ENCODE measurements at places on chromosomes 1 and 21. TPM values are rescaled to one million over a fixed set of nuclear protein-coding genes. Genes with fewer than 3 reads are reported as not detected.

DNA sequence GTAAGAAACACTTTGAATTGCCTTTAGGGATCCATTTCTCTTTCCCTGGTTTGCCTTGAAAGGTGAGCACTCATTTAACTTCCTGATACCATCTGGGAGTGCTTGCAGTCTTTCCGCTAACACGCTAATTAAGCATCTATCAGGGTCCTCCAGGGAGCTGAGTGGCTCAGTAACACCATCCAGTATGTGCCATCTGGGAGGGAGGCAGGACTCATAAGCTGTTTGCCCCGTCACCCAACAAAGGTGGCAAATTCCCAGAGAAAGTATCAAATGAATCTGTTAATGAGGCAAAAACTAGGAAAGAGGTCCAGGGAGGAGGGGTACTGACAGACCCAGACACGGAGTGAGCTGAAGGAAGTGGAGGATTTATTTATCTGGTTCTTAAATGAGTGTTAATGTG is 430.9 kb downstream of the HLX start:
- DNase-seq: no peak

GRCh38 chr1:31694964-31695313 is 8.9 kb downstream of the COL16A1 start:
- peak; percentile 88 for DNase-seq

- no peak for DNase-seq
These were observed 391.0 kb downstream of the USH2A start for GRCh38 chr1:216032284-216032683.

DNA sequence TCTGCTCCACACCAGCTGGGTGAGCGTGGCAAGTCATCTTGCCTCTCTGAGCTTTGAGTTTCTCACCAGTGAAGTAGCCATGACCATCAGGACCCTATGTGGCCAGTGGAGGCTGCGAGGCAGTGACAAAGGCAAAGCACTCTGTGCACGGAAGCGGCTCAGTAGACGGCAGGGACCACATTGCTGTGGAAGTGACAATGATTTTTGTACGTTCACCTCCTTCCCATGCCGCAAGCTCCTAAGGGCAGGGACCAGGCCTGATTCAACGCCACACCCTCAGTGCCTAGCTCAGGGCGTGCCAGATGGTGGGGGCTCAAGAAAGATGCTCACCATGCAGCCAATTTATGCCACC is 210.5 kb downstream of the MATN1 start:
- DNase-seq: no peak

Gene NBPF26
- total RNA-seq: 30.0 TPM

DNA sequence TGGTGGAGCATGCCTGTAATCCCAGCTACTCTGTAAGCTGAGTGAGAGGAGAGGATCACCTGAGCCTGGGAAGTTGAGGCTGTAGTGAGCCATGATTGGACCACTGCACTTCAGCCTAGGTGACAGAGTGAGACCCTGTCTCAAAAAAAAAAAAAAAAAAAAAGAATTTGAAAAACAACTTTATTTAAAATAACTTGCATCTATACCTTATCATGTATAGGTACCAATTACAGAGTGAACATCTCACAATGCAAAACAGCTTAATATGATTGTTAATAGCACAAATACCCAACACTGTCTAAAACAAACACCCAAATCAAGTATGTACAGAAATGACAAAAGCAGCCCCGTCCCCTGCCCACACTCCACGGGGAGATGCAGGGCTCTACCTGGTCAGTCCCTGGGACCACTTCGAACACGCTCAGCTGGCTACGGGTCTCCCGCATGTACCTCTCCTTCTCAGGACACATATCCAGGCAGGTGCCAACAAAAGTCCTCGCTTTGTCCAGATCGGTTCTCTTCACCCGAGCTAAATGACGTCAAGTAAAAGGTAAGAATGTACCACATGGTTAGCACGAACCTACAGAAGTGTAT is 10.5 kb downstream of the MCM3AP start:
- no peak for DNase-seq

Gene BTG2
- total RNA-seq: 39.1 TPM

Gene CAPN8
- 0.17 TPM for total RNA-seq

Gene IQGAP3
- total RNA-seq: 4.9 TPM

DNA sequence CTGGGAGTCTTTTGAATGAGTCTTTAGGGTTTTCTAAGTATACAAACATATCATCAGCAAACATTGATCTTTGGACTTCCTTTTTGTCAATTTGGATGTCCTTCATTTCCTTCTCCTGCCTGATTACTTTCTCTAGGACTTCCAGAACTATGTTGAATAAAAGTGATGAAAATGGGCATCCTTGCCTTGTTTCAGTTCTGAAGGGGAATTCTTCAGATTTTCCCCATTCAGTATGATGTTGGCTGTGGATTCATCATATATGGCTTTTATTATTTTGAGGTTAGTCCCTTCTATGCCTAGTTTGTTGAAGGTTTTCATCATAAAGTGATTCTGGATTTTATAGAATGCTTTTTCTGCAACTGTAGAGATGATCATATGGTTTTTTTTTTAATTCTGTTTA is 42.0 kb downstream of the KMO start:
- no peak for DNase-seq

- no peak for DNase-seq
These were observed 106.7 kb upstream of the NRIP1 start for GRCh38 chr21:15171546-15171945.

Gene KCNJ9
- 5.1 TPM for total RNA-seq

GRCh38 chr1:75811211-75811981 is 14.7 kb downstream of the MSH4 start:
- no peak for DNase-seq

GRCh38 chr1:207935166-207935583 is 24.2 kb upstream of the CD34 start:
- no peak for DNase-seq

- no peak for DNase-seq
These were observed 88.3 kb upstream of the GPR52 start for GRCh38 chr1:174359454-174359805.

Gene AMY1A
- total RNA-seq: not detected

Gene NBPF19
- 21.9 TPM for total RNA-seq

GRCh38 chr1:239386453-239387303 is at the start of gene CHRM3:
Gene CHRM3 (plus strand): TSS chr1:239386568. CDS start chr1:239907452, 520,884 bp downstream.
- DNase-seq: no peak

- DNase-seq: no peak
These were observed 151.8 kb upstream of the B3GALT2 start for GRCh38 chr1:193338194-193338593.

Gene MTARC1
- 19.4 TPM for total RNA-seq

Gene TMEM269
- total RNA-seq: 0.11 TPM

GRCh38 chr1:62283986-62284385 is 35.2 kb downstream of the KANK4 start:
- DNase-seq: no peak

GRCh38 chr21:45484318-45484717 is 57.9 kb downstream of the SLC19A1 start:
- no peak for DNase-seq

GRCh38 chr1:182851825-182852224 is 12.7 kb downstream of the DHX9 start:
- DNase-seq: no peak

- DNase-seq: no peak
These were observed 16.3 kb downstream of the NSL1 start for GRCh38 chr1:212775241-212775640.

DNA sequence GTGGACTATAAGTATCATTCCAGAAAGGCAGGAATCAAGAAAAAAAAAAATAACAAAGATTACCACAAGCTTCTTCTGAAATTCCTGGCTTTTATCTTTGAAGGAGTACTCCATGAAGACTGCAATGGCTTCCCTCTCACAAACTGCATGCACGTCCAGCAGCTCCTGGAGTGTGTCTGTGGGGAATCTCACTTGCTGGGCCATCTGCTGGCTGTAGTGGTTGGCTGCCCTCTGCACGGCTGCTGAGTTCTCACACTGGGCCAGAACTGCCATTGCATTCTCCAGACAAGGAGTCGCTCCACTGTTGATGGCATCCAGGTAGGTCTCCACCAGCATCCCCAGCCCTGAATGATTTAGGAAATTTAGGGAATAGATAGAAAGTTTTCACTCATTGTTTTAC is 23.3 kb upstream of the GBP2 start:
- peak; percentile 10 for DNase-seq

Gene FCRL4
- total RNA-seq: not detected

Gene CD84
- total RNA-seq: 10.1 TPM

DNA sequence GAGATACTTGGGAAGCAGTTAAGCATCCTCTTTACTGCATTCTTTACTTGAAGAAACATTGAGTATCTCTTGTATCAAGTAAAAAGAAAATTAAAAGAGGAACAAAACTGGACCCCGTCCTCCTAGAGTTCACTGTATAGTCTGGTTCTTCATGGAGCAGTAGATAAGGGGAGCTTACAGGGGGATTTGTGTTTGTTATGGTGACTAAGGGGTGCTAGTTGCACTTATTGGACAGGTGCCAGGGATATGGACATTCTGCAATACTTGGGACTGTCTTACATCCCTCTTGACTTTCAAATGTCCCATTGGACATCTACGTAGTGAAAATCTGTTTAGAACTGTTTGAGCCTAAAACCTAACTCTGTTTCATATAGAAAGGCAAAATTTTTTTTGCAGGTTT is 67.2 kb downstream of the ALG14 start:
- no peak for DNase-seq

Gene CCDC27
- total RNA-seq: not detected

Gene OR6K3
- total RNA-seq: not detected

DNA sequence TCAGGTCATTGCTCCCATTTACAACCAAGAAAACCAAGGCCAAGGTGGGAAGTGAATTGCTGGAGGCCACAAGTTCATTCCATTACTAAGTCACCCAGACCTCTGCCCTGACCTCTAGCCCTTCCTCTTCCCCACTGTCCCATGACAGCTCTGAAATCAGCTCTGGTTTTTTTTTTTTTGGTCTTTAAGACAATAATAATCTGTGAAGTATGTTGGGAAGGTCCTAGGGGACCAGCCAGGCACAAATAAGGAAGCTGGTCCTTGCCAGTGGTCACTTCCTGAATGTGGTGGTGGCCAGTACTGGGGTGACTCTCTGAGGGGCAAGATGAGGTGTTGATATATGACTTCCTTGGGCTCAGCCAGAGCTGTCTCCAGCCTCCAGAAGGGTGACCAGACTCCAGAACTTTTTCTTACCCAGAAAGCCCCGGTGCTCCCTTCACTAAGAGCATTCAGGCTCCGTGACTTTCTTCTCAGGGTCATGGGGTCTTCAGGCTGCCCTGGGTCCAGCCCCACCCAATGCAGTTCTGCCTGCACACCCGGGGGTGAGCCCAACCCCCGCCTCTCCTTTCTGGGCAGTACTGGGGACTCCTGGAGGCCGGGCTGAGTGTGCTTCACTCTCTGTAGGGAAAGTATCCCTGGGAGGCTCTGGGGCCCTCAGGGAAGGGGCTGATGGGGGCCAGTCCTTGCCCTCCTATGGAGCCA is 159.6 kb downstream of the PTPRU start:
- DNase-seq: no peak

- DNase-seq: no peak
These were observed 356.6 kb upstream of the SNX7 start for GRCh38 chr1:98304888-98305287.

Gene CTSE
- 0.28 TPM for total RNA-seq

Gene MSH4
- 0.79 TPM for total RNA-seq

DNA sequence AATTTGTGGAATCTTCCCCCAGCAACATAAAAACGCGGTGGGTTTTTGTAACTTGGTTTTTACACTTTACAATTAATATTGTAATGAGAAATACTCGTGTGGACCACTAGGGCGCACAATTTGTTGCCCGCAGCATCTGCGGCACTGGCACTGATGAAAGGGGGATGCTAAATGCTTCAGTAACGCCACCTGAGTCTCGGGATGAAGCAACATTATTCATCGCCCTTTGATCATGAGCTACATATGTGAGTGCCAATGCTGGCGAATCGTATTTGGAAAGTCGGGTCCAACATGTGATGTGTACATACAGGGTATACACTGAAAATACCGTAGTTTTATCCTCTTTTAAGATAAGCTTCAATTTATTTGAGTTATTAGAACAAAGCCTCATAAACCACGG is 34.2 kb upstream of the COX20 start:
- no peak for DNase-seq

- DNase-seq: no peak
These were observed 48.5 kb upstream of the ECE1 start for GRCh38 chr1:21338573-21339355.

- no peak for DNase-seq
These were observed 365.5 kb downstream of the PRDM2 start for GRCh38 chr1:14065486-14065885.

DNA sequence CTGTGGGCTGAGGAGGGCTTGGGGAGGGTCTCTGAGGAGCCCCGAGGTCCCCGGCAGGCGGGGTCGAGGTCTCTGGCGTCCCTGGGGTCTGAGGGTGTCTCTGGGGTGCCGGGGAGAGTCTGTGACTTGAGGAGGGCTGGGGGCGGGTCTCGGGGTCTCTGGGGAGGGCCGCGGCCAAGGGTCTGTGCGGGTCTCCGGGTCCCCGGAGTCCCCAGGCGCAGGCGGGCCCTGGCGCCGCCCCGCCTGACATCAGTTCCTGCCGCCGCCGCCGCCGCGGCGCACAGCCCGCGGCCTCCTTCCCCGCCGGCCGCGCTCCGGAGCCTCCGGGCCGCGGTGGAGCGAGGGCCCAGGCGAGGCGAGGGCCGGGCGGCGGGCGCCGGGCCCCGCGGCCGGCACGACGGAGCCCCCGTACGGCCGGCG is at the start of gene PLEKHM2:
Gene PLEKHM2 (plus strand): TSS at position 279 of the 420 bp plus-strand sequence. CDS start 239 bp downstream, outside the sequence.
- peak; percentile 78 for DNase-seq

DNA sequence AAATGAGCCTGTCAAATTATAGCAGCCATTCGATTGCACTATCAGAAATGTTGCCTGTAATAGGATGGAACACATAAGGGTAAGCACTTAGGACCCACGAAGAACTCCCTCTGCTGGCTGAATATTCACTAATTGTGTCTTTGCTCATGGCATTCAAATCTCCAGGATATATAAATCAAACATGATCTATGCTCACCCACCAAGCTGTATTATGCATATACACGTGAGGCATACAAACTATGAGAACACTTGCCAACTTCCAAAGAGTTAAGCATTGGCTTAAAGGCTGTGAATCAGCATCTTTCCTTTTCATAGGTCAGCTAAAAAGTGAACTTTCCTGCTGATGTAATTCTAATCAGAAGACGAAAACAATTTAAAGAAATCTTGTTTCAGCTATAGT is 34.5 kb downstream of the TMPRSS15 start:
- DNase-seq: no peak

- no peak for DNase-seq
These were observed 97.2 kb downstream of the WDR4 start for GRCh38 chr21:42781971-42782722.

- no peak for DNase-seq
These were observed 153.2 kb downstream of the NTNG1 start for GRCh38 chr1:107293901-107294613.

Gene RXFP4
- not detected for total RNA-seq

- DNase-seq: no peak
These were observed 20.7 kb upstream of the TRIM45 start for GRCh38 chr1:117142200-117142599.

Gene LCE2A
- not detected for total RNA-seq

Gene FCGR2B
- 1.1 TPM for total RNA-seq

GRCh38 chr1:213931836-213932235 is 55.9 kb upstream of the PROX1 start:
- no peak for DNase-seq

All from spinal cord (tissue), 10 donors.